ENCODE measurements at places on chromosomes 12 and 14. TPM values are rescaled to one million over a fixed set of nuclear protein-coding genes. Genes with fewer than 3 reads are reported as not detected.

The RITA1 gene
- total RNA-seq, result 11.6 TPM

The RAB3IP gene
- 71.6 TPM for total RNA-seq

The CLEC2D gene
- 17.5 TPM for total RNA-seq

The SLC2A3 gene
- total RNA-seq, result 158 TPM

The KERA gene
- 52.3 TPM for total RNA-seq

The CLEC1B gene
- total RNA-seq, result 1.5 TPM

The ZNF385A gene
- 105 TPM for total RNA-seq

The APOLD1 gene
- total RNA-seq, result 44.7 TPM

The C12orf56 gene
- total RNA-seq, result 4.0 TPM

The TESPA1 gene
- total RNA-seq, result 0.71 TPM

The TSHR gene
- 0.88 TPM for total RNA-seq

The ACYP1 gene
- total RNA-seq, result 31.5 TPM

The TAS2R7 gene
- total RNA-seq, result not detected
